ENCODE measurements at places on chromosomes 6 and 20. TPM values are rescaled to one million over a fixed set of nuclear protein-coding genes. Genes with fewer than 3 reads are reported as not detected.
A peak's percentile ranks its signal among the peaks of the same experiment; 100 is the strongest.

DNA sequence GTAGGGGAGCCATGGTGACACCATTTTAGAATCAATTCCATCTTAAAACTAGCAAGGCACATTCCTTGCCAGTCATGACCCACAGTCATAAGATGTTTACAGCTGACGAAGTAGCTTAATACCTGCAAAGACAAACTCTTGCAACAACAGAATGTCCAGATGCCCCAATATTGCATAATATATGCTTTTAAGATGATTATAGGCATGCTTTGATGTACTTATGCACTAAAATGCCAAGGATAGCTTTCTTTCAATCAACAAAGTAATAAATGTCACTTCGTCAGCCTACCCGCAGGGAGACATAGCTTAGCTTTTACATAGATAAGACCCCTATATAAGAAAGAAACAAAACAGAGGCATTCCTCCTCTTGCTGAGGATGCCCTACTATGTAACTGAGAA is 26.7 kb downstream of the ACSS1 start:
- H3K4me3 ChIP-seq = no peak overlapping the region
- H3K27ac ChIP-seq = no peak overlapping the region
- peaks cover 44% of the 10 kb centered on the region for H3K36me3 ChIP-seq

Gene TUBE1
- 42.3 TPM for total RNA-seq

DNA sequence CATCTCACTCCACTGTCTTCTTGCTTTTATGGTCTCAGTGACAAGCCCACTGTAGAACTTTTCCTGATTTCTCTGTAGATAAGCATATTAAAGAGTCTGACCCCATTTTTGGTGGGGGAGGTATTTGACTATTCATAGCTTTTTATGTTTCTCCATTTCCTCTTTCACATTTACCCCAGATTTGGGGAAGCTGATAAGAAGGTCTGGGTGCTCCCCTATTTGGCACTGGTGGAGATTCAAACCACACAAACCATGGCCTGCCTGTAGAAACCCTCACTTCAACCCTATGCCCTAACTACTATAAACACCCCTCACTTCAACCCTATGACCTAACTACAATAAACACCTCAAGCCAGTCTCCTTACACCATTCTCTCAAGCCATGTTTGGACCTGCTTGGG is 196.2 kb upstream of the SYNDIG1 start:
- no peak for DNase-seq
- H3K4me3 ChIP-seq = no peak overlapping the region
- H3K36me3 ChIP-seq = no peaks in the 10 kb centered on the region
- H3K27me3 ChIP-seq = peaks cover 24% of the 10 kb centered on the region
- H3K4me1 ChIP-seq = no peaks in the 10 kb centered on the region
- H3K27ac ChIP-seq = no peak overlapping the region

DNA sequence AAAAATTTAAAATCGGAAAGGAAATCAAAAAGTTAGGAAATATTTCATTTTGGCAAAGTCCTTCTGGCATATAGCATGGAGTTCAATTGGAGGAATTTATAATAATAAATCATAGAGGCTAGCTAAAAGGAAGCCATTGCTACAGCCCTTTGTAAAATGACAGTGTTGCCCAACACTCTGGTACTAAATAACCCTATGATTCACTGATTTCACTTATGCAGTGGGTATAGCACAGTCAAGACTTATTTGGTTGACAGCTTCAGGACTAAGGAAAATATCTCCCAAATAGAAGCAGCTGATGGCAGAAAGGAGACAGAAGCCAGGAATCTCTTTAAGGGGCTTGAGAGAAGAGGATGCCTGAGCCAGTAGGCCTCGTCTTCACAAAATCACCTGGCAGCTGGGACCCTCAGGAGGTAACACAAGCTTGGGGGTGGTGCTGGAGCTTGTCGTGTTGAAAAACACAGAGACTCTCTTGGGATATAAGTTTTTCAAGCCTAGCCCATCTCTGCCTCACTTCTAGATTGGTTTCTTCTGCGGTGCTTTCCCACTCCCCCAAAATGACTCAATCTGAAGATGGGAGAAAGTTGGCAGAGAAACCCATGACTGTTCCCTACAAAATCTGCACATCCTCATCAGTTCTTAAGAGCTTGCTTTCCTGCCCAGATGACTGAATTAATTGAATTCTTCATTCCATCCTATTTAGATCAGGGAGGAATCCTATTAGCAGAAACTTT is 38.4 kb upstream of the EYA4 start:
- no peak overlapping the region for H3K4me3 ChIP-seq
- H3K27me3 ChIP-seq = peaks cover 2% of the 10 kb centered on the region
- H3K27ac ChIP-seq = no peak overlapping the region
- no peak for DNase-seq

DNA sequence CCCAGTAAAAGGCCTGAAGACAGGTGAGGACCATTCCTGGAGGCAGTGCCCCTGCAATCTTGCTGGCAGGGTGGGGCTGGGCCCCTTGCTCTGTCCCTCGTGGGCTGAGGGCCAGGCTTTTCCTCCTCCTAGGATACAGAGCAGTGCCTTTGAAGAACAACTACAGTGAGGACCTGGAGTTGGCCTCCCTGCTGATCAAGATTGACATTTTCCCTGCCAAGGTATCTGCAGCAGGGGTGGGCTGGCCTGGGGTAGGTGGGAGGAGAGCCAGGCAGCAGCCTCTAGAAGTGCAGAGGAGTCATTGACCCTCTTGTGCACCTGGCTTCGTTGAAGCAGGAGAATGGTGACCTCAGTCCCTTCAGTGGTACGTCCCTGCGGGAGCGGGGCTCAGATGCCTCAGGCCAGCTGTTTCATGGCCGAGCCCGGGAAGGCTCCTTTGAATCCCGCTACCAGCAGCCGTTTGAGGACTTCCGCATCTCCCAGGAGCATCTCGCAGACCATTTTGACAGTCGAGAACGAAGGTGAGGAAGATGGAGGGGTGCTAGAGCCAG is 36.5 kb downstream of the PLCG1 start:
- peaks cover 24% of the 10 kb centered on the region for H3K4me1 ChIP-seq
- no peak for DNase-seq
- H3K27ac ChIP-seq = peak overlapping the region; percentile 92
- no peak overlapping the region for H3K4me3 ChIP-seq

GRCh38 chr6:88609983-88610382 is 353.4 kb downstream of the RNGTT start:
- H3K4me1 ChIP-seq = peaks cover 23% of the 10 kb centered on the region
- H3K4me3 ChIP-seq = no peak overlapping the region
- H3K27me3 ChIP-seq = no peaks in the 10 kb centered on the region
- H3K27ac ChIP-seq = no peak overlapping the region

DNA sequence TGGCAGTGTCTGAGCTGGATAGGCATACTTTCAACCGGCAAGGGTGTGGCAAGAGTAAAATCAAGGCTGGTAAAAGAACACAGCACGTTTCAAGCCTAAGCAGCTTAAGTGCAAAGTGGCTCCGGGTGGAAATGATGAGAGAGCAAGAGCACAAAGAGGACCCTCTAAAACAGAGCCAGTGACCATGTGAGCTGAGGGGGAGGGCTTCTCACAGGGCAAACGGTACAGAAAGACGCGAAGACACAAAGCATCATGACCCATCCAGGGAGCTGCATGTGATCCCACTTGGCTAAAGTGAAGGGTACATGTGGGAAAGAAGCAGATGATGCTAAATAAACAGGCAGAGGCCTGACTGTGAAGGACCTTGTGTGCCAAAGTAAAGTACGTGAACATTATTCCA is 25.7 kb downstream of the FKBP5 start:
- no peak overlapping the region for H3K27ac ChIP-seq
- peaks cover 1% of the 10 kb centered on the region for H3K36me3 ChIP-seq
- no peak overlapping the region for H3K4me3 ChIP-seq
- peaks cover 28% of the 10 kb centered on the region for H3K4me1 ChIP-seq
- no peak for DNase-seq

Gene TAF4
- total RNA-seq = 39.0 TPM

Gene CDSN
- not detected for total RNA-seq

Gene OR2J3
- total RNA-seq = not detected

GRCh38 chr6:93447874-93448273 is 28.5 kb upstream of the EPHA7 start:
- no peaks in the 10 kb centered on the region for H3K27me3 ChIP-seq
- H3K4me3 ChIP-seq = no peak overlapping the region
- no peak for DNase-seq
- H3K27ac ChIP-seq = no peak overlapping the region

GRCh38 chr6:91633374-91634111 is 1046.7 kb upstream of the MAP3K7 start:
- peaks cover 5% of the 10 kb centered on the region for H3K27me3 ChIP-seq
- no peak overlapping the region for H3K4me3 ChIP-seq
- no peaks in the 10 kb centered on the region for H3K4me1 ChIP-seq
- no peak for DNase-seq

DNA sequence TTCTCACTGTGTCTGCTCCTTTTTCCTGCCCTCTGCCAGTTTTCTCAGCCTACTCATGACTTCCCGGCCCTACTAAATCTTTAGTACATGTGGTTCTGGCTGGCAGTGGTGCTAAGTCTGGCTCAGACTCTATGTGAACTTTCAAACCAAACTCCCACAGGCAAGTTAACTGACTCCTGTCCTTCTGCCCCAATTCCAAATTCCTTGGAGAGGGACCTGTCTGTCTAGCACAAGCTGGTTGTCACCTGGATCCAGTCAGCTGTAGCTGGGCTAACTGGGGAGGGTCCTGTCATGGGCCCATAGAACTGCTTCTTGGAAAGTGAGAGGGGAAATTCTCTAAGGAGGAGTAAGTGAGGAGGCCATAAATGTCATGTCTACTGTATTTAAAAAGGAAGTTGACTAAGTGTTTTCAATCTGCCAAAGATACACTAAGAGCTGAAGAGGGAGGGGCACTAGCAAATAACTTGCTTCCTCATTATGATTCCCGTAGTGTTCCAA is 240.1 kb downstream of the KCNQ5 start:
- peaks cover 22% of the 10 kb centered on the region for H3K4me1 ChIP-seq
- no peaks in the 10 kb centered on the region for H3K36me3 ChIP-seq
- no peaks in the 10 kb centered on the region for H3K27me3 ChIP-seq
- no peak overlapping the region for H3K4me3 ChIP-seq
- DNase-seq = no peak

DNA sequence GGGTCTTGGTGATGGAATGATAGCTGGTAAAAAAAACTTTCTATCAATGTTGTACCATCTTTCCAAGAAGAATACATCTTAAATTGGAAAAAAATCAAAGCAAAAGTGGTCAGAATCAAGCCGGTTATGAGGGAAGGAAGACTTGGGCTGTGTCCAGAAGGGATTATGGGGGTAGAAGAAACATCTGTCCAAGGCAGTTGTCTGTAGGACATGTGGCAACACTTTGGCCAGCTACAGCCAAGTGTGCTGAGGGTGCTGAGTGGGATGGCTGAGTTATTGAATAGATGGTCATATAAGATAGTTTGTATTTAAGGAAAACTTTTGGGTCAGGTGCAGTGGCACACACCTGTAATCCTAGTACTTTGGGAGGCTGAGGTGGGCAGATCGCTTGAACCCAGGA is 38.4 kb downstream of the INSM1 start:
- no peaks in the 10 kb centered on the region for H3K27me3 ChIP-seq
- no peak overlapping the region for H3K4me3 ChIP-seq
- DNase-seq = no peak
- peaks cover 4% of the 10 kb centered on the region for H3K36me3 ChIP-seq
- H3K4me1 ChIP-seq = no peaks in the 10 kb centered on the region

- no peak for DNase-seq
- no peaks in the 10 kb centered on the region for H3K4me1 ChIP-seq
- no peak overlapping the region for H3K27ac ChIP-seq
- no peaks in the 10 kb centered on the region for H3K36me3 ChIP-seq
- H3K27me3 ChIP-seq = no peaks in the 10 kb centered on the region
Measured at GRCh38 chr6:45787384-45787783, 228.3 kb downstream of the CLIC5 start.

Gene SNAP91
- total RNA-seq = not detected

GRCh38 chr6:13624871-13625288 is 9.7 kb downstream of the NOL7 start:
- H3K4me3 ChIP-seq = no peak overlapping the region
- peaks cover 7% of the 10 kb centered on the region for H3K4me1 ChIP-seq
- no peaks in the 10 kb centered on the region for H3K27me3 ChIP-seq
- peak overlapping the region; percentile 81 for H3K27ac ChIP-seq
- peaks cover 10% of the 10 kb centered on the region for H3K36me3 ChIP-seq

Gene RNF182
- not detected for total RNA-seq
